Caco-2 (cell line): ENCODE measurements at places on chromosomes 5 and 9. TPM values are rescaled to one million over a fixed set of nuclear protein-coding genes. Genes with fewer than 3 reads are reported as not detected.

PCDHA4 gene
- 0.07 TPM in 1 of 2 replicates, not detected in the other for total RNA-seq

- DNase-seq: no peak
Measured at GRCh38 chr9:38234479-38235170, 157.9 kb upstream of the ALDH1B1 start.

IL13 gene
- total RNA-seq: not detected in 2 replicates

DNA sequence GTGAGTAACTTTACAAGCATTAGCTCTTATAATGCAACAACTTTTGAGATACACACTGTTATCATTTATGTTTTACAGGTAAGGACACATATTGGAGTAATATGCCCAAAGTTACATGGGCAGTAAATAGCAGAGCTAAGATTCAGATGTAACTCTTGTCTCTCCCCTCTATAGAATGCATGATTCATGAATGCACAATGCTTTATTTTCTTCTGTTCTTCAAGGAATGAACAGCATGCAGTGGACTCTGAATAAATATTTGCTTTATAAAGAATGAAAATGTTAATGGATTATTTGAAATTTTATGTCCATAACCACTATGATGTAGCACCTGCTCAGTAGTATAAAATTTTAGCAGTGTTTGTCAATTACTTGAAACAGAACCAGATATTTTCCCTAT, 629.5 kb downstream of the KCTD16 start:
- no peak for DNase-seq

- peak; percentile 84 for DNase-seq
Measured at GRCh38 chr5:149439899-149440542, 60.9 kb upstream of the IL17B start.

DNA sequence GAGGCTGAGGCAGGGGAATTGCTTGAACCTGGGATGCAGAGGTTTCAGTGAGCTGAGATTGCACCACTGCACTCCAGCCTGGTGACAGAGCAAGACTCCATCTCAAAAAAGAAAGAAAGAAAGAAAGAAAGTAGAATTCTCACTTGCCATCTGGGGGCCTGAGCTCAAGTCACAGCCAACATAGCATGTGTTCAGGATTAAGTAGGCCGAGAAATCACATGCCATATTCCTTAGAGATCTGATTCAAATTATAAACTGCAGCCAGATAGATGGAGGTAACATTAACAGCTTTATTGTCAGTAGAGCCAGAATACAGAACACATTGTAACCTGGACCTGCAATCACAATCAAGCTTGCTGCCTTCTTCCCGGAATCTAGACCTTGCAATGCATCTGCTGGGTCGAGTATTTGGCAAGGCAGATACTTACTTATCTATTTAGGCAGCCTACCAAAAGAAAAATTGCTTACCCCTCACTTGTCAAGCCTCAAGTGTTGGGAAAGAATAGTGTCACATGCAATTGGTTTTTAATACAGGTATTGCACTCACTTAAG, 173.7 kb downstream of the CPLANE1 start:
- DNase-seq: no peak

FBXO10 gene
- total RNA-seq: 6.9 and 8.1 TPM in 2 replicates

MACROH2A1 gene
- 236 and 269 TPM in 2 replicates for total RNA-seq

PCDHGA3 gene
- 0.11 TPM in 1 of 2 replicates, not detected in the other for total RNA-seq

DNA sequence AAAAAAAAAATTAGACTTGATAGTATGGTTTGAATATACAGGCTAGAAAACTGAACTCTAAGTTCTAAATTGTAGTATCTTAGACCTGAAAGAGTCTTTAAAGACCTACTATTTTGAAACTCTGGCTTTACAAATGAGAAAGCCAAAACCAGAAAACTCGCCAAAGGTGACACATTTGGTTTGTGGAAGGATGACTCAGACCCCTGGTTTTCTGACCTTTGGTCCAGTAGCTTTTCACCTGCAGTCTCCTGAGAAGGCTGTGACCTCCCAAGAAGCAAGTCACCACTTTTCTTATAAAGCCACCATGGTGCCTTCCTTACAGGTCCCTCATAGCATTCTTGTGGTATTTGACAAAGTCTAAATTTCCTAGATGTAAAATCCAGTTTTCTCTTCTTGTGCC, 102.1 kb upstream of the CEP78 start:
- DNase-seq: no peak

- DNase-seq: no peak
Measured at GRCh38 chr9:129250786-129251185, 72.7 kb upstream of the IER5L start.

DNA sequence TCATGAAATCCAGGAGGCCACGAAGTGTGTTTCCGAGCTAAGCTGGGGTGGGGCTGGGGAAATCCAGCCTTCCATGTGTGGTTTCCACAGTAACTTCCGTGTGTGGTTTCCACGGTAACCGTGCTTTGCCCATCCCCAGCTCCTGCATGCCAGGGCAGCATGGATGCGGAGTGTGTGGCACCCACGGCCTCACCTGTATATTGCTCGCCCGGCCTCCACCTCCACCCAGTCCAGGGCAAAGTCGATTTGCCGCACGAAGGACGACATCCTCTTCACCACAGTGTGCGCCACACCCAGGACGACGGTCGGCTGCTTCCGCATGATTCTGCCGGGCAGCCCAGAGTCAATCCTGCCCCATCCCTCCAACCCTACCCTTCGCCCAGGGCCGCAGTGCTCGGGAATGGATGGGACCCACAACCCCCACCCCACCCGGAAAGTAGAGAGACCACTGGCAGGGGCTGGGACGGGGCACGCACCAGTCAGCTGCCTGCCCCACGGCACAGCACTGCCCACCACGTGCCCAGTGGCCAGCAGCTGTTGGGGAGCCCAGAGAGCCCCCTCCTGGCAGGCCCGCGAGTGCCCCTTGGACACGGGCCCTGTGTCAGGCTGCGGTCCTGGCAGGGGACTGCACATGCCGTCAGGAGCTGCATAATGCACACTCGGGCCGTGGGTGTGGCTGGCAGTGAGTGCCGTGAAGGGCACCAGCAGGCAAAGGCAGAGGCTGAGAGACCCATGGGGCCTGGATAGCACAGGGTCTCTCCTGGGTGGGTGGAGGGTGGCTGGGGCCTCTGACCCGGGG, 39.0 kb upstream of the NSMF start:
- DNase-seq: no peak

FOXI1 gene
- 0.14 and 0.39 TPM in 2 replicates for total RNA-seq

HAVCR2 gene
- 0.32 and 0.41 TPM in 2 replicates for total RNA-seq

DNA sequence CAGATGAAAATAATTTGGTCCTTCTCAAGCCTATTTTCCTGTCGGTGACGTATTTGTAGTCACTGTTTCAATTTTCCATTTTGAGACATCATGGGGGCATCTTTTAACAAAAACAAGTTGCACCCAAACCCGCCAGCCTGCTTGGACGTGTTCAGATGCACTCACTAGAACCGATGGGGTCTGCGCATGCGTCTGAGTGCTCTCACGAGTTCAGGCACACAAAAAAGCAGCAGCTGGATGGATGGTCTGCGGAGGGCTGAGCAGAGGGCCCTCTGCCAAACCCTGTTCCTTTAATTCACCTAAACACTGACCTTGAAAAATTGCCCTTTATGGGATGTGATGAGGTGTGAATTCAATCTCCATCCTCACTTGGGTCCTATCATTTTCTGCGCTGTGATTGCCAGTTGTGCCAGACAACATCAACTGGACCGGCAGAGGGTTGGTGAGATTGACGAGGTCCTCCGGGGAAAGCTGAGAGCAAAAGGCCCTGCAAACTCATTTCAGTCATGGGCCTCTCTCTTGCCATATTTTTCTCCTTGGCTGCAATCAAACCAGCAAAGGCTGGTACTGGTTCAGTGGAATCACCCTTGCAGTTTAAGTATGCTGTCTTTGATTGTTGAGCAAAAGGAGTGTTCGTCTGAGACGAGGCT, 251.9 kb downstream of the NFIB start:
- no peak for DNase-seq

DNA sequence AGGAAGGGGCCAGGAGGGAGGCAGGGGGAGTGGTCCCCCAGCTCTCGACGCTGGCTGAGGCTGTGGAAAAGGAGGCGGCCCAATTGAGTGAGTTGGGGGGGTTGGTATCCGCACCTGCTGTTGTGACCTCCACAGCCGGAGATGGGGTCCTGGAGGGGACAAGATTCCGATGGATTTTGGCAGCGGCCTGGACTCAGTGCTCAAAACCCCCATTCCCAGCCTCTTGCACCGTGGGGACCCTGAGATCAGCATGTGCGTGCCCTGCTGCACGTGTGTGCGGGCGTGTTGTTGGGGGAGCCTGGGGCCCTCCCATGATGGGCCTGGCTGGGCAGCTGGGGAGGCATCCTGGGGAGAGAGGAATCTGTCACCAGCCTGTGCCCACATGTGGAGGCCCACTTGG, 15.0 kb downstream of the CNTFR start:
- no peak for DNase-seq

SIT1 gene
- total RNA-seq: not detected in 2 replicates

DNA sequence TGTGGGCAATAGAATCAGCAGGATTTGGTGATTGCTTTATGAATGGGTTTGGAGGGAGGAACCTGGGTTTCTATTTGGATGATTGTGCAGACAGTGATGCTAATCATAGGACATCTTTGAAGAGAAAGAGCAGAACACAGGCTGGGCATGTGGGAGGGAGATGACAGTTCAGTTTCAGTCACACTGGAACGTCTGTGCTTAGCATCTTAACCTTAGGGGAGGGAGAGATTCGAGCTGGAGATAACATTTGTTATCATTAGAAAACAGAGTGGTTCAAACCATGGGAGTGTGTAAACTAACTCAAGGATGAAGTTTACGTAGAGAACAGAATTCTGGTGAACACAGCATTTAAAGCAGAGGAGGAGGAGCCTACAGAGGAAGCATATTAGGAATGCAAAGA, 138.6 kb upstream of the PPP2R2B start:
- no peak for DNase-seq

TSSK1B gene
- not detected in 2 replicates for total RNA-seq

DNA sequence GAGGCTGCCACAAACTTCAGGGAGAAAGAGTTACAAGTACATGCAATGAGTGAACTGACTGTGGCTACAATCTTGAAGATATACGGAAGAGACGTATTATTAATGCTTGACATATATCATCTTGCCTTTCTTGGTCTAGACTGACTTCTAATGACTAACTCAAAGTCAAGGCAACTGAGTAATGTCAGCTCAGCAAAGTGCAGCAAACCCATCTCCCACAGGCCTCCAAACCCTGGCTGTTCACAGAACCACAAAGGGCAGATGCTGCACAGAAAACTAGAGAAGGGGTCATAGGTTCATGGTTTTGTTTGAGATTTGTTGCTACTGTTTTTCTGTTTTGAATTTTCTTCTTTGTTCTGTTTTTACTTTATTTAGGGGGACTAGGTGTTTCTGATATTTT, 21.0 kb downstream of the IL7R start:
- no peak for DNase-seq

ZNF367 gene
- 9.3 and 10.0 TPM in 2 replicates for total RNA-seq

FKBP15 gene
- total RNA-seq: 20.1 TPM in 2 replicates

DNA sequence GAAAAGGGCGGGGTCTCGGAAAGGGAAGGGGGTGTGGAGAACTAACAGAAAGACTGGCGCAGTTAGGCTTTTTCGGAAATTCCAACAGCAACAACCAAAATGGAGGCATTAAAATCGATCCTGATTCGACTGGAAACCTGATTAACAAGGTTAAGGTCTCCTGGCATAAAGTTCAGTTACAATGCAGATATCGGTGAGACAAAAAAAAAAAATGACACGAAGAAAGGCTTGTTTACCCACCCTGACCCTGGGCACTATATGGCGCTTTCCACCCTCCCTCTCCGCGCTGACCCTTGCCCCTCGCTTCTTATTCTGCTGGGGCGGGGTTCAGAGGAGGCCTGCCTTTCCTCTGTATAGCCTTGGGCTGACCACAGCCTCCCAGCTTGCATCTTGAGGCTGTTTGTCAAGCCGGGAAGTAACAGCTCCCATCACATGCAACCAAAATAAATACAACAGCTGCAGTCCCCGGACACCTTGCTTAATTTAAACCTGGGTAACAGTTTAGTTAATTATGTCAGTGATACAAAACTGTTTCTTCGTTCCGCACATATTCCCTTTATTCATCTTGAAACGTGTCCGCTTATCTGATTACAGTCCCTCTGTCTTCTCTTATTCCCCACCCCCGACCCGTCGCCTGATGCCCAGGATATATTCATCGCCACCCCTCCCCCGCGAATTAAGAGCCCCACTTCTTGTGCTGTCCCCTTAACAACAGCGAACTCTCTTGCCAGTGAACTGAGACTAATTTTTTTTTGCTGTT, 795 bp upstream of the PJA2 start:
- peak; percentile 91 for DNase-seq

DNA sequence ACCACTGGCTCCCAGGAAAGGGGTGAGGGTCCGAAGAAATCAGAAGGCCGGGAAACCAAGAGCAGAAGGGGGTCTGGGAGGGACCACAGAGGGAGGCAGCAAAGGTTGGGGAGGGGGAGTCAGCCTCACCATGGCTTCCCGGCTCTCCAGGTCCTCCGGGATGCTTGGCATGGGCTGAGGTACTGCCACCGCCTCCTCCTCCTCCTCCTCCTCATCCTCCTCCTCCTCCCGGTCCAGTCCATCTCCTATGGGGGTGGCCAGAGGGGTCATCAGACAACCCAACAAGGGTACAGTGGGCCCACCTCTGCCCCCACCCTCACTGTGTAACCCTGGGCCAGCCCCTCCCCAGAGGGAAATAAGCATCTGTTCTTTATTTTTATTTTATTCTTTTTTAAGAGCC, 17.5 kb downstream of the GOLGA2 start:
- no peak for DNase-seq

FAM53C gene
- 32.6 and 33.3 TPM in 2 replicates for total RNA-seq

GRCh38 chr5:71693828-71694427, 25.1 kb upstream of the CARTPT start:
- peak; percentile 62 for DNase-seq

DNA sequence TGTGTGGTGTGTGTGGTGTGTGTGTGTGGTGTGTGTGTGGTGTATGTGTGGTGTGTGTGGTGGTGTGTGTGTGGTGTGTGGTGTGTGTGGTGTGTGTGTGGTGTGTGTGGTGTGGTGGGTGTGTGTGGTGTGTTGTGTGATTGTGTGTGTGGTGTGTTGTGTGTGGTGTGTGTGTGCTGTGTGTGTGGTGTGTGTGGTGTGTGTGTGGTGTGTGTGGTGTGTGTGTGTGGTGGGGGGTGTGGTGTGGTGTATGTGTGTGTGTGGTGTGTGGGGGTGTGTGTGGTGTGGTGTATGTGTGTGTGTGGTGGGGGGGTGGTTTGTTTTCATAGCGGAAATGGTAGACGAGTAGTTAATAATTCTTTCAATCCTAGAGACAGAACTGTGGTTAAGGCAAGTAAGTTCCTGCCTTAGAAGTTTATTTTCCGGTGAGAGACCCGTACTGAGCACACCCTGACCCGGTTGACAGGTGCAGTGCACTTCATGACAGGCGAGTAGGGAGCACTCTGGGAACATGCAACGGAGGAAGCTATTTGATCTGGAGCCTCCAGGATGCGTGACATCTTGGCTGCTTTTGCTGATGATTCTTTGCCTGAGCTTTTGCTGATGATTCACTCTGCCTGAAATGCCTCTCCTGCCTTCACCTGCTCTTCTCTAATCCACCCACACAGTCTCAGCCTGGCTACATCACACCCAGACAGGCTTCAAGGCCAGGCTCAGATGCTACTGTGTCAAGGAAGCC, 21.7 kb upstream of the FAT2 start:
- no peak for DNase-seq

SPINK7 gene
- not detected in 2 replicates for total RNA-seq

SH2D3C gene
- 0.34 TPM in 1 of 2 replicates, not detected in the other for total RNA-seq
